ENCODE measurements at places on chromosomes 16 and 17.

GRCh38 chr16:77197747-77198146 lies 1.5 kb upstream of the SYCE1L start:
- DNase-seq = no peak

DNA sequence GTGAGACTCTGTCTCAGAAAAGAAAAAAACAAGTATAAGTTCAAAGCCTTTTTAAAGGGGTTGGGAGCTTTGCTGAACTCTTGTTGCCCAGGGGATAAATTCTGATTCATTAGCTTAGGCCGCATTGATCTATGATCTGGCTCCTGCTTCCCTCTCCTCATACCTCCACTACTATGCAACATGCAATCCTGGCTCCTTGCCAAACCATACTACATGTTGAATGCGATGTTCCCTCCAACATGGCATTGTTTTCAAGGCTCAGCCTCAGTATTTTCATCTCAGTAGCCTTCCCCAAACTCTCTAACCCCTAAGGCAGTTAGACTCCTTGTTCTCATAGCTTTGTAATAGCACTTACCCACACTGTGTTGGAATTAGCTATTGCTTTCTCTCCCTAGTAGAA lies 6.2 kb downstream of the REXO5 start:
- no peak for DNase-seq

- DNase-seq = no peak
These were observed 8.7 kb downstream of the LUC7L3 start for GRCh38 chr17:50728112-50728429.

DNA sequence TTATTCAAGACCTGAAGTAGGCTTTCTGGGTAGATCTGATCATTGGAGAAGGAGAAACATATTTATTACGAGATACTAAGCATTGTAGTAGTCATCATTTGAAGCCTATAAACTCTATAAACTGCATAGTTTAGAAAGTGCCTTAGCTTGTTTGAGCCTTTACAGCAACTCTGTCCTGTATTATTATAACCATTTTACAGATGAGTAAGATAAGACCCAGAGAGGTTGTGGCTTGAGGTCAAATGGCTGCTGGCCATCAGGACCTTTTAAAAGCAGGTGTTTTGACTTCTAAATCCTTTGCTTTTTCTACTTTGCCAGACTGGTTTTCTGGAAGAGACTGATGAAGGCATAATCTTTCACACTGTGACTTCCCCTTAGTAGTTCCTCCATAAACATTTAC lies 7.1 kb downstream of the USP10 start:
- DNase-seq = no peak

DNA sequence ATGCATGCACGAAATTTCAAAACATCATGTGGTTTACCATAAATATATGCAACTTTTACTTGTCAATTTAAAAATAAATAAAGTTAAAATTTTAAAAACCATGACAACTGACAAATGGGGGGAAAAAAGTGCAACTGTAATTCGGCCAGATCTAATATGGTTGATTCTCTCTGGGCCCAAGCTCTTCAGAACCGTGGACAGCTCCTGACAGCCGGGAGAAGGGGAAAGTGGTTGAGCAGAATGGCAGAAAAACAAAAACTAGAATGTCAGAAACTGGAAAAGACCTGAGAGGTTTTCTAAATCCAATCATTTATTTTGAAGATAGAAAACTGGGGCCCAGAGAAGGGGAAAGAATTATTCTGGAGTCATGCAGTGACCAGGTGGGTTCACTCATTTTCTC lies 126.6 kb downstream of the TMEM132E start:
- DNase-seq = no peak

GRCh38 chr16:27235055-27235937 lies 32.0 kb downstream of the KDM8 start:
- peak; percentile 97 for DNase-seq

DNA sequence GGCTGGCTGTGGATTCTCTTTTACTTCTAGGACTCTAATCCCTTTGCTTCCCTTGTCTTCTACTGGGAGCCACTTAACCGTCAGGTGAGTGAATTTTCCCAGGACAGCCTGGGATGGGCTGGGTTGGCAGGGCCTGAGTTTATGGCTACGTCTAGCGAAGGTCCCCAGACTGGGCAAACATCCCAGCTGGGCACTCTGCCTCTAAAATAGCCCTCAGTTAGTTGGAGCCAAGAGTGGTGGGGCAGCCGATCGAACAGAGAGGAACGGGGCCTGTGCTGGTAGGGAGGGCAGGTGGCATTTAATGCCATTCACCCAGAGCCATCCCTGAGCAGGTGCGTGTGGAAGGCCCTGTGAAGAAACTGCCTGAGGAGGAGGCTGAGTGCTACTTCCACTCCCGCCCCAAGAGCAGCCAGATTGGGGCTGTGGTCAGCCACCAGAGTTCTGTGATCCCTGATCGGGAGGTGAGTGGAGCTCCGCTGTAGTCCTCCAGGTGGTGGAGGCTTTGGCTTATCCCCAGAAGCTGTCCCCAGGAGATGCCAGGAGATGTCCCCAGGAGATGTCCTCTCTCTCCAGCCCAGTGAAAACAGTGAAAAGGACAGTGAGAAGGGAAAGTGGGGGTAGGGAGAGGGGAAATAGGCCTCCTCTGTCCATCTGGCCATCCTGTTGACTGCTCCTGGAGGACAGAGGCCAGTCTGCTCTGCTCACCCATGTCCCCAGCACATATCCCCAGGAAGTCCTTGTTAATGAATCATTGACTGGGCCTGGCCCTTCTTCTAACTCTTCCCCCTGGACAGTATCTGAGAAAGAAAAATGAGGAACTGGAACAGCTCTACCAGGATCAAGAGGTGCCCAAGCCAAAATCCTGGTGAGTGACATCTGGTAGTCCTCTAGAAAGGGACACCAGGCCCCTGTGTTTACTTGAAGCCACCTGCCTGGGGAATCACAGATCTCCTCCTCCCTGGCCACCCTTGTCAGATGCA lies 4.4 kb downstream of the PNPO start:
- no peak for DNase-seq

- no peak for DNase-seq
These were observed 43.5 kb downstream of the ARHGAP17 start for GRCh38 chr16:24971718-24972117.

- DNase-seq = no peak
These were observed 28.5 kb downstream of the TNS4 start for GRCh38 chr17:40472733-40473452.

DNA sequence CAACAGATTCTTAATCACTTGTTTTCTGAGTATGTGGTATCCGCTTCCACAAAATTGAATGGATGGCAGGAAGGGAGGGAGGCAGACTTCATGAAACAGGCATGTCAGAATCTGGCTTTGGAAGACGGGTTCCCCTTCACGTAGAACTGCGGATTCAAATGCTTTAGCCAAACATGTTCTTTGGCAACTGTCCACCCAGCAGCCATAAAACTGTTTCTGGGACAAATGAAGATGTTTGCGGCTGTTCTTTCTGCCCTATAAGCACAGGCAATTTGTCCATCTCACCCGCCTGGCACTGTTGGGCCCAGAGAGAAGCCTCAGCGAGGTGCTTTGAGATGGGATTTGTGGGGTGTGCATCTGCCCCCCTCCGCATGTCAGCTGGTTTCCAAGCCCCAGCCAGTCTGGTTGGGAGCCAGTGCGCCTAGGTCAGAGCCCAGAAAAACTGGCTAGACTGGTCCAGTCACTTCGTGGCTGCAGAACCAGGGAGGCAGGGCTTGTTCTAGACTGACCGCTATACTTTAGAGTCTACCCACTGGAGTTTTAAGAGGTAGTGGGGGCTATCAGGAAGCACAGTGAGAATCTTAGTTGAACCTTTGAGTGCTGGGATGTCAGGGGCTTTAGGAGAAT lies 6.3 kb downstream of the CRHR1 start:
- DNase-seq = no peak

GRCh38 chr17:50021681-50022370 lies 26.8 kb upstream of the DLX3 start:
- no peak for DNase-seq

DNA sequence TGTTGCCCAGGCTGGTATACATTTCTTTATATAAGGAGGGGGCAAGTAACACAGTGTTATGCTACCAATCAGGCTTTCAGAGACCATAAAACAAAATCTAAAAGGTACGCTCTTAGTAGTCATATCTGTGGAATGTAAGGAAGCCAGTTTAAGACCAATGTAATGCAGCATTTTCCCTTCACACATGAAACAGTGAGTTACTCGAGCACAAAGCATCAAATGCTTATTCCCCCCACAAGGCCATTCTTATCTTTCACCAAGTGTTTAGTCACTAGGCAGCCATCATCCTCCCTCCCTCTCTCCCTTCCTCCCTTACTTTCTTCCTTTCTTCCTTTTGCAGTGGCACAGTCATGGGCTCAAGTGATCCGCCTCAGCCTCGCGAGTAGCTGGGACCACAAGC lies 12.8 kb downstream of the HMOX2 start:
- DNase-seq = no peak

GRCh38 chr17:29451121-29451742 lies 61.1 kb downstream of the TAOK1 start:
- no peak for DNase-seq

- no peak for DNase-seq
These were observed 16.5 kb downstream of the AP1G1 start for GRCh38 chr16:71792176-71792575.

GRCh38 chr17:4068918-4069317 lies 73.9 kb downstream of the ZZEF1 start:
- DNase-seq = no peak

DNA sequence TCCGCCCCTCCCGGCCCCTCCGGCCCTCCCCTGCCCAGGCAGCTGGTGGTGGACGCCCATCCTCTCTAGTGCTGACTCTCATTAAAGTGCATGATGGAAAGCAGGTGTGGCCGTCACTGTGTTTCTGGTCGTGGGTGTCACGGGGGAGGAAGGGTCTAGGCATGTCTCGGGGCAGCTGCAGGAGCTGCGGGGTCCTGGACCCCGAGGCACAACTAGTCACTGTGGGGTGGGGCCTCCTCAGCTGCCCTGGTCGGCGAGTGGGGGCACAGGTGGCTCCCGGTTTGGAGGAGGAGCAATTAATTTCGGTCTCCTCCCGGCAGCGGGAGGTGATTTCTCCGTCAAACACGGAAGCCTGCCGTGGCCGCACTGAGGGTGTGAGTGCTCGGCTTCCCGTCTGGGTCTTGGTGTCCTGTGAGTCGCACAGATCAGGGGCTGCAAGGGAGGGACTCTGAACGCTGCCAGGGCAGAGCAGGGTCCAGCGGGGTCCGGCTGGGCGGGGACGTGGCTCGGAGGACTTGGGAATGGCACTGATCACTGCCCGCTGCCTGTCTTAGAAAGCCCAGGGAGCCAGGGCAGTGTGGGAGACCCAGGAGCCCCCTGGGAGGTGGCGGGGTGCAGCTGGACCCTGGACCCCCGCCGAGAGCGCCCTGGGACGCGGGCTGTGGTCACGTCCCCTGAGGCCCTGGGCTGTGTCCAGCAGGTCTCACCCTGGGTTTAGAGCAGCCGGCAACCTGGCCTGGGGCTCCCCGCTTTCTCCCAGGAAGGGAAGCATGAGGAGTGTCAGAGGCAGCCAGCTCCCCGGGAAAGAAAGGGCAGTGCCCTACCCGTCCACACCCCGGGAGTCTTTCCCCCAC lies 3.3 kb downstream of the TPSD1 start:
- DNase-seq = no peak

GRCh38 chr17:17237026-17237799 lies at the start of gene FLCN:
Gene FLCN, minus strand, starts transcription at chr17:17237168. Its CDS starts 9,031 bp downstream, at chr17:17228137.
- DNase-seq = peak; percentile 78

- DNase-seq = no peak
These were observed 1972.6 kb downstream of the TP53TG3F start for GRCh38 chr16:35431829-35432663.

GRCh38 chr17:59427425-59427921 lies 96.0 kb downstream of the YPEL2 start:
- DNase-seq = no peak

DNA sequence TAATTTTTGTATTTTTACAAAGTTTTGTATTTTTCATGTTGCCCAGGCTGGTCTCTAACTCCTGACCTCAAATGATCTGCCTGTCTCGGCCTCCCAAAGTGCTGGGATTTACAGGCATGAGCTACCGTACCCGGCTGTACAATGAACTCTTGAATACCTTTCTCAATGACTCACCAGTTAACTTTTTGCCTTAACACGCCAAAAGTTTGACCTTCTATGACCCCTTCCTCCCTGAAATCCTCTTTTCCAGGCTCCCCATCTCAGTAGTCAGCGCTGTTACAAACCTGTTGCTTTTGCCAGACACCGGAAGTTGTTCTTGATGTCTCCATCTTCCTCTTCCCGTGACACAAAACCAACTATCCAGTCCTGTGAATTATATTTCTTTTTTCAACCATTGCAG lies 158.1 kb upstream of the ASIC2 start:
- no peak for DNase-seq

- no peak for DNase-seq
These were observed 36.4 kb upstream of the ARHGAP17 start for GRCh38 chr16:25051406-25052150.

- no peak for DNase-seq
These were observed 4.6 kb downstream of the SMCR8 start for GRCh38 chr17:18319604-18320256.

- DNase-seq = no peak
These were observed 4.3 kb downstream of the RHBDF1 start for GRCh38 chr16:67884-68789.

DNA sequence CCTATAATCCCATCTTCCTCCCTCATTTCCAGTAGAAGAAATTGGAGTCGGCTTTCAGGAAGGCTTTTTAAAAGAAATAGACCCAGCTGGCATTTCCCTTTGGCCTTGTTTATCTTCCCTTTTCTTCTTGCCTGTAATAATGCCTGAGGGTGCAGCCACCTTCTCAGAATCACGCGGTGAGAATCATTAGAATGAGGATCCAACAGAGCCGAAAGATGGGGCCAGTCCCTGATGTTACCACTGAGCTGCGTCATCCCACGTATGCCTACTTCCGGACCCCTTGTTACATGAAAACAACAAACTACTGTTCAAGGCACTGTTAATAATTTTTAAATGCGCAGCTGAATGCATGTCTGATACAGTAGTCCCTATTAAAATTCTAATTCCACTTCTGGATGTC lies 24.1 kb downstream of the SDR42E1 start:
- no peak for DNase-seq

DNA sequence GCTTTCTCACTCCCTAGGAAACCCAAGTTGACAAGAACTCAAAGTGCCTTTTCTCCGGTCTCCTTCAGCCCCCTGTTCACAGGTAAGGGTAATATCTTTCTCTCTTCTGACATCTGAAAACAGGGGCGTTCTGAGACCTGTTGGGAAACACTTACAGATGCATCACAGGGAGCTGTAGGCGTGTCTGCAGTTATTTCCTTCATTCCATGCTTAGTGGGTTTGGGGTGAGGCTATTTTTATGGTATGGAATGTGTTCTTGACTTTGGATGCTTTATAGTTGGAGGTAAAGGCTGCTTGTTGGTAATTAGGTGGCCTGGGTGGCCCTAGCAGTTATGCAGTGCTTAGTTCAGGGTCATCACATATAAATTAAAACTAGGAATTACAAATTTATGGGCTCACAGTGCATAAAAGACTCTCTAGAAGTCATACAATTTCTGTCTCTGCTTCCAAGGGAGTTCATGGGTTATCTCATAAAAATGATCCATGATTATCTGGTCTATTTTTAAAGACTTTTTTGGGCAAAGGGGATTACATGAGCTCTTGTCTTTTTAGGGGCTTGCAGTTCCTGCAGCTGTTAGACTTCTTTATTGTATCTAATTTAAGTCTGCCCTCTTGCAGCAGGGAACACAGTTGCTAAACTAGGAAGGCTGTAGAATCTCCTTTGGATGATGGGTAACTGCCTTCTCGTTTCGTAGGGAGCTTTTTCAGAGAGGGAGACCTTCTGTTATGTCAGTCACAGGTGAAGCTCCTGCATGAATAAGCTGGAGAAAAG lies 10.2 kb downstream of the SOCS7 start:
- DNase-seq = no peak
